Fibroblast of gingiva (primary cell): ENCODE measurements at places on chromosomes 2 and 18.

DNA sequence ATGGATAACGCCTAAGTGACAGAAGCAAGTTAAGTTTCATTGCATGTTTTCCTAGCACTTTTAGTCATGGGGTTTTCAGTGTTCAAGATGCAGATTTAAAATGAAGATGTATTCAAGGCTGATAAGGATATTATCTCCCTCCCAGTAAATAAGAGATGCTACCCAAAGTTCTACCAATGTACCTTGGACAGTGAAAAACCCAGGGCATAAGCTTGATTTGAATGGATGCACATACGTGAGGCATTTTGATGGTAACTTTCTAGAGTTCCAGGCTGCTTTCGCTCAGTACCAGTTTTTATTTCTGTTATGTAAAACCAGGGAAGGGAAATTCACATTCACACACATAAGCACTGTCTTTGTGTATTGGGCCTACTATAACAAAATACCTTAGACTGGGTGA, 90.3 kb downstream of the STK39 start:
- no peak for DNase-seq

DNA sequence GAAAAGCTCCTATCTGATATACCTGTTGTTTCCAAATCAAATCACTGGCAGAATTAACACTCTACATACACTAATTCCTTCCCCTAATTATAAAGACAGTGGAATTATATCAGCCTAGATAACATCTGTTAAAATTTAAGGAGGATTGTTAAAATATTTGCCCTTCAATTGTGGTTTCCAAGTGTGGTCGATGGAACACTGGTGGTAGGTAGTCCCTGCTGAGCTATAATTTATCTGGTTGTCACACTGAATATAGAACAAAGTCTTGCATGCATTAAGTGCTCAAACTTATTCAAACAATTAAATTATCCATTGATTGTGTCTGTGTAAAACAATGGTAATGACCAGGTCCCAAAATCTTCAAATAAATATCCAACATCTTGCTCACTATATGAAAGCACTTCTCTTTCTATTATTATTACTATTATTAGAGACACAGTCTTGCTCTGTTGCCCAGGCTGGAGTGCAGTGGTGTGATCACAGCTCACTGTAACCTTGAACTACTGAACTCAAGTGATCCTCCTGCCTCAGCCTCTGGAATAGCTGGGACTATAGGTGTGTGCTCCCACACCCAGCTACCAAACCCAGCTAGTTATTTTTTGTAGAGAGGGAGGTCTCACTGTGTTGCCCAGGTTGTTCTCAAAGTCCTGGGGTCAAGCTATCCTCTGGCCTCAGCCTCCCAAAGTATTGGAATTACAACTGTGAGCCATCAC, 12.0 kb downstream of the CDH2 start:
- DNase-seq: no peak

GRCh38 chr2:226868331-226869162, 32.7 kb downstream of the RHBDD1 start:
- peak; percentile 35 for DNase-seq

GRCh38 chr18:10140461-10141282, 226.9 kb downstream of the VAPA start:
- DNase-seq: peak; percentile 80

GRCh38 chr2:224283466-224283965, 118.4 kb downstream of the FAM124B start:
- no peak for DNase-seq

DNA sequence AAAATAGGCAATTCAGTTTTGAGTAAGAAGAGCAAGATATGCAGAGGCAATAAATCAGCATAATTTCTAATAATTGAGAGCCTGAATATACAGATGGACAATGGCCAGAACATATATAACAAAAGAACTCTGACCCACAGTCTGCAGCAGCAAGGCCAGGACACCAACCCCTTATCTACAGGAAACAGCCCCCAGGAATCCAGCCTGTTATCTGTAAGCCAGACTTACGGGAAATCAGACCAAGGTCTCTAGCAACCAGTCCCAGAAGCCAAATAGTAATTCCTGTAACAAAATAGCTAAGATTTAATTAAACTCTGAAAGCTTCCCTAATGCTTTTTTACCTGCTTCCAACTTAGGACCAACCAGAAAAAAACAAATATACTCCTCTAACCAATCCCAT, 434.5 kb upstream of the GYPC start:
- no peak for DNase-seq
